NCI-H345 (cell line): ENCODE measurements at places on chromosomes 7 and 10.

DNA sequence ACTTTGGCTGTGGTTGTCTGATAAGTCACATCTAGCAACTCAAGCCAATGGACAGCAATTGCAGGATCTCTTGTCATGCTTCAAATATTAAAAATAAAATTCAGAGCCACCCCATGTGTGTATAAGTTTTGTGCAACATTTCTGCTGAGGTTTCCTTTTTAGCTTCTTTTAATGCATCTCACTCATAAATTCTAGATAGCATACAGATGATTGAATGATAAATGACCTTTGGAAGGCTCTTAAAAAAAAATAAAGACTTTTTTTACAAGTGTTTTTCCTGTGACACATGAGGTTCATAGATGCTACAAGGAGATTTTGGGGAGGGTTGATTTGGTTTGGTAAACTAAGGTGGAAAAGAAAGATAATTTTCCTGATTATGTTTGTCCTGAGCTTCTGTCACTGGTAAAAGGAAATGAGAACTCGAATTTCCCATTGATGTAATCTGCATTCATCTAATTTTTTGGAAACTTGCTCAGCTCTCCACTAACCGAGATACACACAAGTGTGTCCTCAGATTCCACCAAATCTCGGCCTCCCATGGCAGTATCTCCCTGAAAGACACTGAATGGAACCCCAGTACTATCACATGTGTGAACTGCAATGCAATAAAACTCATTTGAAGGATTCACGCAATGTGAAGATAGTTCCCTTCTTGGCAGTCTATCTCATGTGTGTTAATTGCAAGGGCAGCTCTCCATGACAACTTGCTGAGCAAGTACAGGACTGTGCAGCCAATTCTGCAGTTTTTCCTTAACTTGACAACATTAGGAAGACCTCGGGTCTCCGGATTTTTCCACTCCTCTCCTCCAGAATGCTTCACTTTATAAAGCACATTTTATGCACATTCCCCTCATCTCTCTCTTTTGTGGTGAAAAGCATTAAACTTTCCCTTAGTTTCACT, 185.4 kb upstream of the PFKP start:
- DNase-seq: no peak

DNA sequence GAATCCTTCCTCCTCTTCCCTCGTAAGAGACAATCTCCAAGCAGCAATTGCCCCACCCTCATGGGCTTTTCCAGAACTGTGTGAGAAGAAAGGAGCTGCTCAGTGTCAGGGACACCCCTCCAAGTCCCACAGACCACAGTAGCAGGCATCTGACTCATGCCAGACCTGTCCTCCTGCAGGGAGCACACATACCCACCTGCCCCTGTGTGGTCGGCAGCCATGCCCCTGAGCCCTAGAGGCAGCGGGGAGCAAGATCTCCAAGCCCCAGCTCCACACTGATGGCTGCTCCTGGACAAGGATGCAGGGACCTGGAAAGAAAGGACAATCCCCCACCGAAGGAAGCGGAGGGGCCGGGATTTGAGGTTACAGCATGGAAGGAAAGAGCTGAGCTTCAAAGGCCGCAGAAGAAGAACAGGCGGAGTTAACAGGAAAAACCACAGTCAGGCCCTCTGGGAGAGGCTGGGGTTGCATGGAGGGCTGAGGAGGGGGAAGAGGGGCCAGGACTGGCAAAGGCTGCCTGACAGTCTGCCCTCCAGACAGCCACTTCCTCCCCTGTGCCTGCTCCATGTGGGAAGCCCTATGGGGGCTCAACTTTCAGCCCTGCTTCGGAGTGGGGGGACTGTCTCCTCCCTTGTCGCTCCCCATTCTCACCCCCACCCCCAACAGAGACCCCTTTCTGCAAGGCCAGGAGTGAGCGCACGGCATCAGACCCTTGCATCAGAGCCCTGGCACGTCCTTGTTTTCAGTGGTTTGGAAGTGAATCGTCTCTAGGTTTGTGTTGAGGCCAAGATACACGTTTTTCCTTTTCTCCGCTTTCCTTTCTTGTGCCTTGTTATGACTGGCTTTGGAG, 46.8 kb downstream of the ASB13 start:
- DNase-seq: no peak

DNA sequence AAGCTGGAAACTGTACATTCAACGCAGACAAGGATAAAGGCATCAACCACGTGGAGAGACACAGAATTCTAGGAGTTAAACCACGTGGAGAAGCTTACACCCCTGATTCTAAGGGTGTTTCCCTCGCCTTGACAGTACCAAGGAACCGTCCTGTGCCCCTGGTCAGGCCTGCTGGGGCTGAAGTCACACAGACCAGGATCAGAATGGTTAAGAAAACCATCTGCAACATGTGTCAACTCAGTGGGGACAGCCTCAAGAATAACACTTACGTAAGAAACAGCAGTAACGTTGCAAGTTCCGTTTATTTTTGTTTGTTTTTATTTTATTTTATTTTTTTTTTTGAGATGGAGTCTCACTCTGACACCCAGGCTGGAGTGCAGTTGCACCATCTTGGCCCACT, 55.6 kb downstream of the CHST15 start:
- no peak for DNase-seq

DNA sequence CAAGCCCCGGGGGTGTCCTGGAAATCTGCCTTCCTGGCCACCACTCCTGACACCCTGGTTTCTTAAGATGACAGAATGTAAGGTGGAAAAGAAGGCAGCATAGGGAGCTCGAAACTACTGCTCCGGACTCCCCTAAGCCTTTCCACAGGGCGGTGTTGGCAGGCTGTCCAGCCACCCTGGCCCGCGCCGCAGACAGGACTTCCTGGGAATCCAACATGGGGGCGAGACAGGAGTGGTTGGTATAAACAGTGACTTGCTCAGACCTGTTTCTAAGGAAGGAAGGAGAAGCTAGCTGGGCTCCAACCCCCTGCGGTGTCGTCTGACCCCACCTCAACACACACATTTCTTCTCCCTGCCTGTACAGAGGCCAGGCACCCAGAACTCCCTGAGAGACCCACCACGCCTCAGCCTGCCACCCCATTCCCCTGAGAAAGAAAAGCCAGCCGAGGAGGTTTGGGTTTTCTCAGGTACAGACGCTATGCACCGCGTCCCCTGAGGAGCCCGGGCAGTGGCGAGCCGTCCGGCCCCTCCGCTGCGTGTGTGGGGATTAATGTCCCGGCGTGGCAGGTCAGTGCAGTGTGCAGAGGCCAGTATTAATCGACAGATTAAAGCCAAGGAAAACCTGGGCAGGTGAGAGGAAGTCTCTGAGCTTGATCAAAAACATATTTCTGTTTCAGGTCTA, 349.6 kb upstream of the MKI67 start:
- DNase-seq: no peak

DNA sequence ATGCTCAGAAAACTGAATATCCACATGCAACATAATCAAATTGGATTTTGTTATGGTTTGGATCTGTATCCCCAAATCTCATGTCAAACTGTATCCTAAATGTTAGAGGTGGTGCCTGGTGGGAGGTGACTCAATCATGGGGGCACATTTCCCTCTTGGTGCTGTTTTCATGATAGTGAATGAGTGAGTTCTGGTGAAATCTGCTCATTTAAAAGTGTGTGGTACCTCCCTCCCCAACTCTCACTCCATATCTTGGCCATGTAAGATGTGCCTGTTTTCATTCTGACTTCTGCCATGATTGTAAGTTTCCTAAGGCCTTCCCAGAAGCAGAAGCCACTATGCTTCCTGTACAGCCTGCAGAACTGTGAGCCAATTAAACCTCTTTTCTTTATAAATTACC, 239.6 kb upstream of the KLF14 start:
- DNase-seq: no peak

- DNase-seq: peak; percentile 8
Measured at GRCh38 chr7:95684037-95684436, 87.7 kb upstream of the PDK4 start.

DNA sequence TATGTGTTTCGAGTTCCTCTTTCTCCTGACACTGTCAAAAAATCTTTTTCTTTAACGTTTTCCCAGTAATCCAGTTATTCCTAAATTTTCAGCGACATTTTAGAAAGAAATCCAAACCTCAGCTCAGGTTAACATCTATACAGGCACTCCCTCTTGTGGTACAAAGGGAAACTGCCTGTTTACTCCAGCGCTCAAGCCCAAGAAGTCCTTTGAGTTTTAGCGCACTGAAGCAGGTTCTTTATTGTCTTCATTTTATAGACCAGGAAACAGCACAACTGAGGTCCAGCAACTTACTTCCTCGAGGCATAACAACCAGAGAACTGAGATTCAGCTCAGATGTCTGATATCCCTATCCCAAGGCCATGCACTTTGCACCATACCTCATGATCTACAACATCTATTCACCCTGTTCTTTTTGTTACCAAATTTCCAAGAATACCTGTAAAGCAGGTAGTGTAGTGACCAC, 287.2 kb upstream of the MKLN1 start:
- peak; percentile 68 for DNase-seq

- peak; percentile 6 for DNase-seq
Measured at GRCh38 chr7:44348300-44348699, 22.9 kb upstream of the CAMK2B start.

DNA sequence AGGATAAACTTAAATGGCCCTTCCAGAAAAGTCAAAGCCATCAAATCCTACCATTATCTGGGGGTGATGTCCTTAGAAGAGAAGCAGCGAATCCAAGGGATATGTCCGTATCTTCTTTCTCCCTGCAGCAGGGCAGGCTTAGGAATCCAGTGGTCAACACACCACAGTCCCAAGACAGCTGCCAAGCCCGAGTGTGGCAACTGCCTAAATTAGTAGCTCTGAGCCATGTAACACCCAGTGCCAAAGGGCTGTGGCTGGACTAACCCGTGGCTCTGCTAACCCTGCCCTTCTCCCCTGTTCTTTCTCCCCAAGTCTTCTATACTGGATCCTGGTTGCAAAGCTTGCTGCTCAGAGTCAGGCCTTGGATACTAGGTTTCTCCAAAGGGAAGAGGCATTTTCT, 74.8 kb downstream of the CDK1 start:
- no peak for DNase-seq

GRCh38 chr10:17101257-17101909, 28.2 kb downstream of the CUBN start:
- no peak for DNase-seq

GRCh38 chr10:66888237-66888636, 37.6 kb upstream of the LRRTM3 start:
- DNase-seq: no peak

GRCh38 chr7:28427236-28427635, 14.9 kb downstream of the CREB5 start:
- no peak for DNase-seq

- no peak for DNase-seq
Measured at GRCh38 chr7:131031099-131031868, 296.4 kb upstream of the MKLN1 start.

DNA sequence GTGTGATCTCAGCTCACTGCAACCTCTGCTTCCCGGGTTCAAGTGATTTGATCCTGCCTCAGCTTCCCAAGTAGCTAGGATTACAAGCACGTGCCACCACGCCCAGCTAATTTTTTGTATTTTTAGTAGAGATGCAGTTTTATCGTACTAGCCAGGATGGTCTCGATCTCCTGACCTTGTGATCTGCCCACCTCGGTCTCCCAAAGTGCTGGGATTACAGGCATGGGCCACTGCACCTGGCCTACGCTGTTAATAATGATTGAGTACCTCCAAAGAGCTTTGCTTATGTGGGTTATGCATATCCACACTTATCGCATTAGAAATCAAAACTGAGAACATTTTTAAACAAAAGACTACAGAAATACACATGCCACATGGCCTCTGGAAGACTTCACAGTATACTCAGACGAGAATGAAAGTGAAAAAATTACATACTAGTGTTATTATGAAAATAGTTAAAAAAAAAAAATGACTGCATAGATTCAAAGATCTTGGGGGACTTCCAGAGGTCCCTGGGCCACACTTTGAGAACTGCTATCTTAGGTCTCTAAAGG, 25.4 kb downstream of the RPP38 start:
- DNase-seq: no peak

DNA sequence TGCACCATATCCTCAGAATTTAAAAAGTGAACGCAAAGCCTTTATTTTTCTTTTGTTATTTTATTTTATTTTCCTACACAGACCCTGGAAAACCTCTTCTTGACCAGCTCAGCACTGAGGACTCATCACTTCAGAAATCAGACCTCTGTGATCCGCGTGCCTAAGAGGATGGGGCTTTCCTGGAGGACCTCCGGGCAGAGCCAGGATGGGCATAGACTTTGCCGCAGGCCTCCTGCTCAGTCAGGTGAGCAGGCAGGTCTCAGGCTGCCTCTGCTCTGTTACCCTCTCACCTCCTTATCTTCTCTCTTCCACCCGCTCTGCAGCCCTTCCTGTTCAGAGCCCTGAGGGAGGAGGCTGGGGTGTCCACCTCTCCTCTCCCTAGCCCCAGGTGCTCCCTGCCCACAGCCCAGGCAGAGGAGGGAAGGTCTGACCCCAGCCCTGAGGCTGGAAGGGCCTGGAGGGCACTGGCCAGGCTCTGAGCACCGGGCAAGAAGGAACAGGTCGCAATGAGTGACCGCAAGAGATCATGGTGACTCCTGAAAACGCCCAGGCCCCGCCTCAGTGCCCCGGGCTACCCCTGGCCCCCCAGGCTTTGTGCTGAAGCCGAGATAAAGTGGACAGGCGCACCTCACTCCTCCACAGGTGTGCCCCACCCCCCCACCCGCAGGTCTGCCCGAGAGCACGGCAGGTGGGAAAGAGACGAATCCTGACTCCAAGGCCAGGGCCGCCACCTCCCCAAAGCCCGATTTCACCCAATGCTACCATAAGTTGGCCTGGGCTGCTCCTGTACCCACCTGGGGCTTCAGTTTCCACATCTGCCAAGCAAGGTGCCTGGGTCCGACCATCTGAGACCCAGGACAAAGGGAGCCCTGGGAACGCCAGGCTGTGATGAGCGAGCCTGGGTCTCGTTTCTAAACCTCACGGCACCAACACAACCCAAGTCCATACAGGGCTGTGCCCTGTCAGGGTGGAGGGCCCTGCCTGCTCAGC, 2.8 kb downstream of the CALML5 start:
- DNase-seq: no peak

GRCh38 chr7:98352621-98353020, 48.3 kb downstream of the BAIAP2L1 start:
- DNase-seq: no peak

DNA sequence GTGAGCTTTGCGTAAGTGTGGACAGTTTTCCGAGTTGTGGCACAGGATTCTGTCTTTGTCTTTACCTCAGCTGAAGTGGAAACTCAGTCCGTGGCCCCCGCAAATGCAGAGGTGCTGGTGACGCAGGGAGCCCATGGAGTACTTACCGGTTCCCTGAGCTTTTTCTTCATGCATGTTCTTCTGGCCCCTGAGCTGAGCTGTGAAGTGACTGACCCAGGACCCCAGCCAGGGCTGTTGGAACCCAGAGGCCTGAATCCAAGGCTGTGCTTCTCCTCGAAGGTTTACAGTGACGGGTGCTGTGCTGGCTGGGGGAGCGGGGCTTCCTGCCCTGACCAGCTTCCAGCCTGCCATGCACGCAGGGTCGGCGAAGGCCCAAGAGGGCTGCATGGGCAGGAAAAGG, 223.5 kb downstream of the GLRX3 start:
- no peak for DNase-seq
